ENCODE measurements at places on chromosomes 12 and 14.

DNA sequence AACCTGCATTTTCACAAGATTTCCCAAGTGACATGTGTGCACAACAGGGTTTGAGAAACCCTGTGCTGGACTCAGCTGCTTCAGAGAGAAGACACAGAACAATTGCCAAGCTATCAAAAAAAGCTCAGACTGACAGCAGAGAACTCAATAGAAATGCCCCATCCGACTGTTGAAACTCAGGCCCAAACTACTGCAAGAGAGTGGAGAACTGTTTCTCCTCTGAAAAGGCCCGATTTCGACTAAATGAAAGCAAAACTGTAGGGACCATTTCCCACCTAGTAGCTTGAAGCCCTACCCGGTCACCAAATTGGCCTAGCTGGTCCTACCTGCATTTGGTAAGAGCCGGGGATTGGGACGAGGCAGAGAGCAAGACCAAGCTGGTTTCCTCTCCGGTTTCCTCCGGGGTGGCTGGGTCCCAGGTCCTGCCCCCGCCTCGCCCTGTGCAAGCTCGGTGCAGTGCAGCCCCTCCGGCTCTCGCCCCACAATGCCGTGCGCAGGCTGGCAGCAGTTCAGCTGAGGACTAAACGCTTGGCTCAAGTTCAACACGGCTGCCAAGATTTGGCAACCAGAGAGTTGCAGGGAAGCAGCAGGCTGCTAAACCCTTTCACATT lies 1180.6 kb downstream of the VRK1 start:
- no peak for DNase-seq

GRCh38 chr14:24389226-24389848 lies 9.5 kb upstream of the NYNRIN start:
- DNase-seq = no peak

DNA sequence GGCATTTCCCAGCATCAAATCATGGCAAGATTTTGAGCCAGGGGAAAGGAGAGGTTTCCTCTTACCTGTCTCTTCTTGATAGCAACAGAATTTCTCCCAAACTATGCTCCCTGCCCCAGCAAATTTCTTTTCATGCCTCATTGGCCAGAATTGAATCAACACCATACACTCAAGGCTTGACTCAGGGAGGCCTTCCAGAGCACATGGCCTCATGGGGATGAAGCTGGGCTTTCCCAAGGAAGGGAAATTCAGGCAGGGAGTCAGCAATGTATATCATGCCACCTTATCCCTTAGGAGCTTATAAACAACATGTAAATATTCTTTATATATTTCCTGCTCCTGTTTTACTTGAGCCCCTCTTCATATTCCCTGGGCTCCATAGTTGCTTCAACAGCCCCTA lies 62.1 kb downstream of the ARF6 start:
- DNase-seq = no peak

GRCh38 chr14:89688507-89689211 lies 265.9 kb downstream of the EFCAB11 start:
- DNase-seq = no peak

GRCh38 chr12:131536766-131537165 lies 174.1 kb upstream of the SFSWAP start:
- DNase-seq = no peak

All from BJ (cell line).